ENCODE measurements at places on chromosomes 11 and 22.
A peak's percentile ranks its signal among the peaks of the same experiment; 100 is the strongest.

GRCh38 chr11:134449713-134450112 lies 37.7 kb upstream of the B3GAT1 start:
- no peak for DNase-seq

DNA sequence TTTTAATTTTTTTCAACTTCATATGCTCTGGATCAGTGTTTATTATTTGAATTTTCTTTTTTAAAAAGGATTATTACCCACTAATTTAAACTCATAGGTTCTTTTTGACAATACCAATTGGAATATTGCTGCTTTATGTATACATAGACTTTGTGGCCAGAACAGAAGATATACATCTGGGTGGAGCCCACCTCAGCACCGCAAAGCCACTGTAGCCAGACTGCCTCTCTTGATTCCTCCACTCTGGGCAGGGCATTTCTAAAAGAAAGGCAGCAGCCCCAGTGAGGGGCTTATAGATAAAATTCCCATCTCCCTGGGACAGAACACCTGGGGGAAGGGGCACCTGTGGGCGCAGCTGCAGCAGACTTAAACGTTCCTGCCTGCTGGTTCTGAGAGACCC lies 10.6 kb upstream of the C11orf58 start:
- no peak for DNase-seq

DNA sequence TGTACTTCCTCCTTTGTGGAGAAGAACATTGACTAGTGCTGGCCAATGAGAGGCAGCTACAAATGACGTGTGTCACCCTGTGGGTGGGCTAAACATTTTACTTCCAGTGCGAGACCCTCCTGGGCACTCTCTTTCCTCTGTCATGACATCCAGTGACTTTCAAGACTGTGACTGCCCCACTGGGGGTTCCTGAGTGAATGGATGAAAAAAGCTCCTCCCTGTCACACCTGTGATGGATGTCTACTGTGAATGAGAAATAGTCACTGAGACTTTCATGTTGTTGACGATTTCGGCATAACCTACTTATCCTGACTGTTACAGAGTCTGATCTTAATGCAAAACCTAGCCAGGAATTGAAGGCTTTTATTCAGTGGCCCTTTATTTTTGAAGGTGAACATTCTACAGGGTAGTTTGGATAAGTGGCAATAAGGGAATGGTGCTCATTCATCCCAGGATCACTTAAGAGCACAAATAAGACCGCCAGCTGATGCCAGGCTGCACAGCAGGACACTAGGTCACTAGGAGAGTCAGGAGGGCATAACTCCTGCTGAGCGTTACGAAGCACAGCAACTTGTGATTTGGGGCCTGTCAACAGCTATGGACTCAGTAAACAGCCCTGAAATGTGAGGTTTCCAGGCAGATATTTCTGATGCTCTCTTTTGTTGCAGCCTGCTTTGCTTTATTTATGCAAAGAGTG lies 636.6 kb downstream of the NTM start:
- DNase-seq, result no peak

GRCh38 chr11:19445771-19446170 lies 205.0 kb upstream of the E2F8 start:
- DNase-seq, result no peak

GRCh38 chr22:37782340-37783168 lies 25.2 kb upstream of the GCAT start:
- DNase-seq, result peak; percentile 75
